ENCODE measurements at places on chromosomes 3 and 15.
A peak's percentile ranks its signal among the peaks of the same experiment; 100 is the strongest.

DNA sequence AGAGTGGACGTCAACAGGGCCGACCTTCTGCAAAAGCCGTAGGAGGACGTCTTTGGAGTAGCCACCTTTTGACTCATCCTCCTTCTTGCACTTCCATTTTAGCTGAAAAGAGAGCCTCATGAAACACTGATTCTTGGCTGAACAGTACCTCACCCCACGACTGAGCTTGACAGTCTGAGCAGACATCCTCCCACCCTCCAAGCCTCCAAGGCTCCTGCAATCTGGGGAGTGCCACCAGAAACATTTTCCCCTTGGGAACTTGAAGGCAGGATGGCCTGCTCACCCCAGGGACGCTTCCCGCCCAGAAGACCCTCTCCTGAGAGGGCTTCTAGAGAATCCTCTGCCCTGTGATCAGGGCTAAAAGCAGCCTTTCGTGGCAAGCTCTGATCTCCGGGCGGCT is 5.2 kb downstream of the C15orf62 start:
- no peak for DNase-seq

DNA sequence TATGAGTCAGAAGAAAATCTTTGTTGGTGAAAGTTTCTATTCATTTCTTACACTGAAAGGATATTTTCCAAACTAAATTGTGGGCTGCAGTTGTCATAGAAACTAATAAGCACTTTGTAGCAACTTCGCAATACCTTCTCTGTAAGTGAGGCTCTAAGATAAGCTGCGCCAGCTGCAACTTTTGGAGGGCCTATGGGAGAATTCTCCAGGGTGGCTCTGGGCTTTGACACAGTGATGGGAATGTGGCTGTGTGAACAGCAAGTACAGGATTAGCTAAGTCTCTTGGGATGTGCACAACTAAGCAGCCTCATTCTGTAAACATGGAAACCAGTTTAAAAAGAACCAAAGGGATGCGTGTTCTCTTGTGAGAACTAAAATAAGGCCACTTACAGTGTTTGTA is 124.6 kb upstream of the SGO1 start:
- DNase-seq: no peak

GRCh38 chr3:45644791-45645201 is 44.4 kb upstream of the SACM1L start:
- peak; percentile 67 for DNase-seq

GRCh38 chr3:184455991-184456390 is 76.1 kb downstream of the CHRD start:
- no peak for DNase-seq

DNA sequence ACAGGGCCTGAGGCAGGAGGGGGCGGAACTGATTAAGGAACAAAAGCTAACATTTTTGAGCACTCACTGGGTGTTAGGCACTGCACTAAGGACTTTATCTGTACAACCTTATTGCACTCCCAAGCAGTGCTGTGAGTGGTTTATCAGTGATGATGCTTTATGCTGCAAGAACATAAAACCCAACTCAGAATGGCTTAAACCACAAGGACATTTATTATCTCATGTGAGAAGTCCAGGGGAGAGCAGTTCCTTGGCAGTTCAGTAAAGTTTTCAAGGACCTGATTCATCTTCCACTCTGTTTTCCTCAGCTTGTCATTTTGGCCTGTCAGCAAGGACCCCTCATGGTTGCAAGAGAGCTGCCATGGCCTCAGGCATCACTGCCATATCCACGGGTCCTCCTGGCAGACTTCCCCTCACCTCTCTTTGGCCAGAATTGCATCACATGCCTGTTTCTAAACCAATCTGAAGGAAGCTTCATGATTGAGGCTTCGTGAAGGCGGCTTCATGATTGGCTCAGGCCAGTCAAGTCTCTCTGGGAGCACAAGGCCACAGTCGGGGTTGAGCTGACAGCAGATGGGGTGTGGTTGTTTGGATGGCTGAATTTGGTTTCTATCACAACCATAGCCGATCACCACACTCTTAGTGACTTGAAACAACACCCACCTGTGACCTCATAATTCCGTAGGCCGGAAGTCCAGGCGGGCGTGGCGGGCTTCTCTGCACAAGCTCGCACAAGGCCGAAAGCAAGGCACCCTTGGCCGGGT is 15.8 kb downstream of the EFCC1 start:
- DNase-seq: no peak

- no peak for DNase-seq
Measured at GRCh38 chr15:48522123-48522522, 123.4 kb downstream of the FBN1 start.

DNA sequence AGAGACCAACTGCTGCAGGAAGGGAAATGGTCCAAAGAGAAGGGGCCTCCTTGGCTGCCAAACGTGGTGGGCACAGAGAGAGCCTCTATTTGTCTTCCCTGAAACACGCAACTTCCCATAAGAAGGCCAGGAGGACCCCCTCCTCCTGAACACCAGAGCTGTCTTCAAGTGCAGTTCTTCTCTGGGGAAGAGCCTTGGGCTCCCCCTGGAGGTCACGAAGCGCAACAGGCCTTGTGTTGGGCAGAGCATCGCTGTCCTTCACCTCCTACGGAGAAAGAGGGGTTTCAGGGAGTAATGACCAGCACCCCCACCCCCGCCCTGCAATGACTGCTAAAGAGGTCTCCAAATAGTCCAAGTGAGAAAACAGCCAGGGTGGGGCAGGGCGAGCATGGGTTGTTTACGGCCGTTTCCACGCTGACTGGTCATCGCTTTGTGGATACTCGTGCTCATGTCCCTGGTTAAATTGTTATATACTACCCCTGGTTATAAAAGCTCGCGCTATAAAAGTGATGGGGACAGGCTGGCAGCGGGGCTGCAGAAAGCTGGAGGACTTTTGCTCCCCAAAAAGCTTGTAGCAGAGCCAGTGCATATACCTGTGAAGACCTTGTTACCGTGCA is 397.5 kb upstream of the ATP10A start:
- no peak for DNase-seq

DNA sequence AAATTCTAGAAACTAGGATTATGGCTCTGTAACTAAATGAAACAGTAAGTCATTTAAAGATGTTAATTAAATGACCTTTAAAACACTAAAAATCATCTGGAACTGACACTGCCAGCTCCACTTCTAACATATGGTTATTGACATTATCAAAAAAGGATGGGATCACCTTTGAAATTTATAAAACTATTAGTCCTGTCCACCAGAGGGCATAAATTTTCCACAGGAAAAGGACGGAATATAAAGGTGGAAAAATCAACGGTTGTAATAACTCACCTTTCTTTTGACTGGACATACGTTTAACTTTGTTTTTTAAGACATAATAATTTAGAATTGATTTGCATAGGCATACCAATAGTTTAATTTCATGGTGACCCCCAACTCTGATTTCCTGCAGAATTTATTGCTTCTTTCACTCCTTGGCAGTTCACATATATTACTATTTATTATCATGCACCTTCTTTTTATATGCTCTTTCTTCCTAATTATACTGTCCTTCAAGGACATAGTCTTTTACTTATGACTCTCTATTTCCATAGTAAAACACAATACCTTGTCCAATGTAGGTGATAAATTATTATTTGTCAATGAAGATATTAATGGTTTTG is 345.7 kb downstream of the CADM2 start:
- DNase-seq: no peak

DNA sequence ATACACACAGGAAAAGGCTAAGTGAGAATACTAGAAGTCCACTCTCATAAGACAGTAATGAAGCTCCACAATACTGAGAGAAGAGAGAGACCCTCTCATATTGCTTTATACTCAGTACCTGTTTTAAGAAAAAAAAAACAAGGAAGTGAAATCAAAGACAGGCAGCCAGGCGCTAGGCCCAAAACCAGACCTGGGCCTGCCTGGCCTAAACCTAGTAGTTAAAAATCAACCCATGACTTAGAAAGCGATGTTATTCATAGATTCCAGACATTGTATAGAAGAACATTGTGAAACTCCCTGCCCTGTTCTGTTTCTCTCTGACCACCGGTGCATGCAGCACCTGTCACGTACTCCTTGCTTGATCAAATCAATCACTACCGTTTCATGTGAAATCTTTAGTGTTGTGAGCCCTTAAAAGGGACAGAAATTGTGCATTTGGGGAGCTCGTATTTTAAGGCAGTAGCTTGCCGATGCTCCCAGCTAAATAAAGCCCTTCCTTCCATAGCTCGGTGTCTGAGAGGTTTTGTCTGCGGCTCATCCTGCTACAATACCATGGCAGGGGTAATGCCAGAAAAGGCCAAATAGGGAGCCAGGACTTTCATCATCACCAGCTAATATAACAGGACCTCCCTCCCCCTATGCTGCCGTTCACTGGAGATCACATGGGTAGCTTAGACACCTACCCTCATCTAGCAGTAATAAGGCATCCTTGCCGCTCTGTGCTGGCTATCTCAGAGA is 1294.1 kb downstream of the NSUN3 start:
- DNase-seq: no peak

DNA sequence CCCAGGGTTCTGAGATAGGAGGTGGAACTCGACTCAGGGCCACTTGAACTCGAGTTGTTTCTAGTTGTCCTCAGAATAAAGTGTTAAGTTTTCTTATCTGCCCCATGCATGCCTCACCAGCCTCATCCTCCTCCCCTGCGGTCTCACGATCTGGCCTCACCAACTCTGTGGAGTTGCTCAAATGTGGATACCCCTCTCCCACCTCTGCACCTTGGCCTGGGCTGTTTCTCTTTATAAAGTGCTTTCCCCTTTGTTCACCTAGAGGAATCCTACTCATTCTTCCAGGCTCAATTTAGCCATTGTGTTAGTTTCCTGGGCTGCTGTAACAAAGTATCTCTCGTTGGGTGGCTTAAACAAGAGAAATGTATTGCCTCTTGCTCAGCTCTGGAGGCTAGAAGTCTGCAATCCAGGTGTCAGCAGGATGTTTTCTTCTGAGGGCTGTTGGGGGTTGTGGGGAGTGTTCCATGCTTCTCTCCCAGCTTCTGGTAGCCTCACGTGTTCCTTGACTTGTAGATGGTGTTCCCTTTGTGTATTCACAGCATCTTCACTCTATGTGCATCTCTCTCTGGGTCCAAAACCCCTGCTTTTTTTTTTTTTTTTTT is 100.7 kb downstream of the MEX3B start:
- DNase-seq: no peak

DNA sequence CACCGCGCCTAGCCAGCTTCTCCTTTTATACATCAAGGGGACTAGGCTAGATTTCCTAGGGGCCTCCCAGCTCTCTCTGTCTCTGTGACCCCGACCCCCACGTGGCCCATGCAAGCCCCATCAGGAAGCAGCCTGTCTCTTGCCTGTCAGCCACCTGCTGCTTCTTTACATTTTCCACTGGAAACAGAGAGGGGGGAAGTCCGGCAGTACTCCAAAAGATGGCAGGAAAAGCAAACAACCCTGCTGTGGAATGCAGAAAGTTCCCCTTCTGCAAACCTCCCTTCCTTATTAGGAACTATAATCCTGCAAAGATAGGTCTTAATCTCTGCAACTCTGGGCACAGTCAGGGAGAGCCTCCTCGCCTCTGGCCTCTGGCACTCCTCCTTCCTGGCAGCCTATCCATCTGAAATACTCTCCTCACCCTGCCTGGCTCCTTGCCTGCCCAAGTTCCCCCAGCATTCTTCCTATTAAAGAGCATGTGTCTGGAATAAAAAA is 47.4 kb upstream of the HACD2 start:
- DNase-seq: peak; percentile 84

GRCh38 chr15:80557441-80558234 is 137.5 kb upstream of the ABHD17C start:
- DNase-seq: no peak

DNA sequence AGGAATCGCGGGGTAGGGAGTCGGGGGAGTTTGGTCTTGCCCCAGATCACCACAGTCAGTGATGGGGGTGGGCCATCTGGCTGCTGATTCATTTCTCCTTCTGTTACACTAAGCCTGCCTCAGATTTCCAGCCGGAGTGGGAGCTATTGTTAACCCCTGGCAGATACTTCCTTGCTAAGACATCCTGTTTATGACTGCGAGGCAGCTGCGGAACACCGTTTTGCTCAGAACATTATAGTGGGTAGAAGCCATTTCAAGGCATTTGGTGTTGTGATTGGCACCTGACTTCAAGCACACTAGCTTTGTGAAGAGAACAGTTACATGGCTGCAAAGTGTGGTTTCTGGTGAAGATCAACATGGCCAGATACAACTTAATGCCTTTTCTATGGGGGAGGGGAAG is 73.8 kb downstream of the FLNB start:
- DNase-seq: peak; percentile 53

GRCh38 chr3:185843126-185843525 is 18.3 kb upstream of the IGF2BP2 start:
- no peak for DNase-seq

- no peak for DNase-seq
Measured at GRCh38 chr15:87419344-87419743, 837.2 kb downstream of the NTRK3 start.

GRCh38 chr3:42270561-42270960 is 4.6 kb upstream of the CCK start:
- no peak for DNase-seq

All from AG04450 (cell line).